CD4-positive, alpha-beta T cell treated with Interleukin-21 for 1 hour (primary cell): ENCODE measurements at places on chromosomes 12 and 14.

- no peak for DNase-seq
These were observed 65.3 kb upstream of the PTPRR start for GRCh38 chr12:70985850-70986249.

GRCh38 chr12:51976376-51977160 lies 25.1 kb downstream of the ACVR1B start:
- DNase-seq, result no peak

- no peak for DNase-seq
These were observed 166.7 kb upstream of the SYT1 start for GRCh38 chr12:78697817-78698415.

GRCh38 chr12:114588061-114588460 lies 95.9 kb downstream of the TBX3 start:
- DNase-seq, result no peak

DNA sequence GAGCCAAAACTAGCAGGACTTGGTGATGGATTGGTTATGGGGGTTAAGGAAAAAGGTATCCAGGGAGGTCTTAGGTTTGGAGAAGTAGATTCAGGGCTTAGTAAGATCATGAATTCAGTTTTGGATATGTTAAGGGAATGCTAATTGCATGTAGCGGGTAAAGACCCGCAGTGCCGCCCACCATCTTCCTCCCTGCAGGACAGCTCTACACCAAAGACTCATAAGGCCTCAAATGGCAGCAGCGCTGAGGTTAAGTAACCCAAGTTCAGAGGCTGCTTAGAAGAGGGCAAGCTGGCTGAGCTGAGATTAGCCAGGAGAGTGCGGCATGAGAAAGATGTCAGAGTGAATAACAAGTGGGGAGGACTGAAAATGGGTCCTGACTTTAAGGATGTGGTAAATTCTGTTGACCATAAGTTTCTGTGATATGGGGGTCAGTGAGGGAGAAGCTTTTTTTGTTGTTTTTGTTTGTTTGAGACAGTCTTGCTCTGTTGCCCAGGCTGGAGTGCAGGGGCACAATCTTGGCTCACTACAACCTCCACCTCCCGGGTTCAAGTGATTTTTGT lies 26.2 kb downstream of the RAD9B start:
- no peak for DNase-seq

- DNase-seq, result no peak
These were observed 190.1 kb downstream of the TTC8 start for GRCh38 chr14:89014569-89014850.

GRCh38 chr14:93381644-93382043 lies 34.7 kb downstream of the COX8C start:
- no peak for DNase-seq

DNA sequence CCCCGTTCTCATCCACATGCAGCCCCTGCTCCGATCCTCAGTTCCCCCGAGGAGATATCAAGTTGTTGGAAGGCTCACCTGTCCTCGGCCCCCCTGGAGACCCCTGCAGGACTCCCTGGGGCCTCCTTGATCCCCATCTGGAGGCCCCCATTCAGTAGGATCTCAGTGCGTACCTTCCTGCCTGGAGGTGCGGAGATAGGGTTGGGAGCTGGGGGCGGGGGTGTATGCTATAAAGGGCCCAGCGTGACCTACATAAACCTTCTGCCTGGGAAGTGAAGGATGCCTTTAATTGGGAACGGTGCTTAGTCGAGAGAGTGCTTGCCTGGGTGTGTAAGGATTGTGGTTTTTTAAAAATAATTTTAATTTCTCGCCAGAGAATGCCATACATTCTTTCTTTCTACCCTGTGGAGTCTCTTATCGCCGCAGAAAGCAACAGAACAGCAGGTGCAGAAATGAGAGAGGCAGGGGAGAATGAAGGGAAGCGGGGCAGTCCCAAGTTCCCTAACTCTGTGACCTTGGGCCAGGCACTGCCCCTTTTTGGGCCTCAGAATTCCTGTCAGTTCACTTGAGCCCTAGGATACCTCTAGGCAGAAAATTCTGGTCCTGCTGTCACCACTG lies 153.7 kb downstream of the TSPAN9 start:
- no peak for DNase-seq

- DNase-seq, result no peak
These were observed 139.5 kb upstream of the AMIGO2 start for GRCh38 chr12:47219243-47219642.

DNA sequence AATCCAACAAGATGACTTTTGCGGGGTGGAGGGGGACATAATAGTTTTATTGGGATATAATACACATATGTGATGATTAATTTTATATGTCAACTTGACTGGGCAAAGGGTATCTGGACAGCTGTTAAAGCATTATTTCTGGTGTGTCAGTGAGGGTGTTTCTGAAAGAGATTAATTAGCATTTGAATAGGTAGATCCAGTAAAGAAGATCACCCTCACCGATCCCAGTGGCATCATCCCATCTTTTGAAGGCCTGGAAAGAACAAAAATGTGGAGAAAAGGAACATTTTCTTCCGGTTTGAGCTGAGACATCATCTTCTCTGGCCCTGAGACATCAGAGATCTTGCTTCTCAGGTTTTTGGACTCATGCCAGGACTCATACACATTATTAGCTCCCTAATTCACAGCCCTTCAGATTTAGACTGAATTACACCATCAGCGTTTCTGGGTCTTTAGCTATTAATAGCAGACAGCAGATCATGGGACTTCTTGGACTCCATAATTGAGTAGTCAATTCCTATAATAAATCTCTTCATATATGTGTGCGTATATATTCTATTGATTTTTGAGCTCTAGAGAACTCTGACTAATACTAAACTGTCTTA lies 283.6 kb downstream of the PCNX1 start:
- no peak for DNase-seq

- DNase-seq, result no peak
These were observed 185.5 kb upstream of the FAR2 start for GRCh38 chr12:28963554-28963953.

DNA sequence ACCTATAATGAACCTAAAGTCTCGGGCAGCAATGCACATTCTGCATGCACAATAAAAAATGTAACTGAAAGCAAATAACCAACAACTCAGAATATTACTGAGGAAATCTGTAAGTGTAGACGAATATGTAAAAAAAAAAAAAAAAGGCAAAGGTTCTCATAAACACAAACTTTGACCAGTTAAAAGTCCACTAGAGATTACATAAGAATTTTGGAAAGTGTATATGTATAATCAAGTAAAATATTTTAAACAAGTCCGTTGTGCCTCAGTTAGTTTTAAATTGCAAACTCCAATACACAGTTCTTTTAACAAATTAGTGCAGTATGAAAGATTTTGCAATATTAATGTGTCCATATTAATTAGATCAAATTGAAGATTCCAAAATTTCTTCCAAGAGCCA lies 35.3 kb upstream of the PAPOLA start:
- no peak for DNase-seq

DNA sequence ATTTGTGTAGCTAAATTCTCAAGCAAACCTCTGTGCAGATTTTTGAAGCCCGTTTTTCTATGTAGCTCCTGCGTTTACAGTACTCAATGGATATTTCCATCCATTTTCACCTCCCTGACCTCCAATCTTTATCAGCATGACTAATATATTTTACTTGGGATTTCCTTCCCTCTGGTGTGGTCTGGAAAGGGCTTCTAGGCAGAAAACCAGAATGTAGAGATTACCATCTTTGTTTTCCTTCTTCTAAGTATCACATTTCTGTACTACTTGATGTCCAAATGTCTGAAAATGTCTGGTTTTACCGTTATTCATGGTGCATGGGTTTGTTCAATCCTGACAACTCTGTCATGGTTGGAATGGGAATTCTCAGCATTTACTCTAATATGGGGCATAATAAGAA lies 907.6 kb upstream of the FLRT2 start:
- DNase-seq, result no peak

DNA sequence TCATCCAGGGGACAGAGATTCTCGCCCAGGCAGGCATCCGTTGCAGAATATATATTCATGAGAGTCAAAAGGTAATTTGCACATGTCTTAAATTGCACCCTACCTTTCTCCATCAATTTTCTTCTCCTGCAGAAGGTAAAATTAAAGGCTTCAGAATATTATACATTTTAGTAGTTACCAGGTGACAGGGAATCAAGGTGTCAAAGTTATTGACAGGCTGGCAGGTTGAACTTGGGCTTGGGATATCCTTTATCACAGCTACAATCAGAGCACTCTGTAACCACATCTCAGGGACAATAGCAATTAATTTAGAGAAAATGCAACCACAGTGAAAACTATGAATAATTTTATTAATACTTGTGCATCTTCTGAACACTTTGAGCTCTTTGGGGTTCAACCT lies 66.9 kb upstream of the GSC start:
- DNase-seq, result no peak

GRCh38 chr12:122079033-122079531 lies 526 bp downstream of the MLXIP start:
- no peak for DNase-seq

GRCh38 chr12:128790653-128791373 lies 32.9 kb downstream of the SLC15A4 start:
- DNase-seq, result no peak

DNA sequence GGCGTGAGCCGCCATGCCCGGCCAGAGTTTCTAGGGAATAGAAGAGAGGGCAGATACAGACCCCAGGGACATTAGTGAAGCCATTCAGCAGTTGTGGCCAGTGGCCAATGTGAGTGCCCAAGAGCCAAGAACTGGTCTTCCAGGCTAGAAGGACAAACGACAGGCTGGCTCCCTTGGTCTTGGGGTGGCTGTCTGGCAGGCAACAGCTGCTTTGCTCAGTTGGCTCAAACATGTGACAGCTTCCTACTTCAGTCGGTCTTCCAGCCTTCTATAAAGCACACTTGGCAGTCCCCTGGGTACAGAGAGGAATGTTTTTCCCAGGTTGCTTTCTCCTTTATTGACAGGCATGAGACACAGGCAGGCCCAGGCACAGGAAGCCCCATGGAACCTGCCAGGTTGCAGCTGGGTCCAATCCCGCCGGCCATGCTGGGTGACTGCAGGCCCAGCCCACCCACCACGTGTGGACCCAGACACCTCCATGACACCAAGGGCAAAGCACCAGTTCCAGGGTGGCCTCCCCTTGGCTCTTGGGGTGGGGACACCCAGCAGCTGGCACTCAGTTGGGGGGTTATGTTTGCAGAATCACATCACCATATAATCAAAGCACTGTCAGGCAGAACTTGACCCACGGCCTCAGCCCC lies 15.4 kb downstream of the CHGA start:
- no peak for DNase-seq

DNA sequence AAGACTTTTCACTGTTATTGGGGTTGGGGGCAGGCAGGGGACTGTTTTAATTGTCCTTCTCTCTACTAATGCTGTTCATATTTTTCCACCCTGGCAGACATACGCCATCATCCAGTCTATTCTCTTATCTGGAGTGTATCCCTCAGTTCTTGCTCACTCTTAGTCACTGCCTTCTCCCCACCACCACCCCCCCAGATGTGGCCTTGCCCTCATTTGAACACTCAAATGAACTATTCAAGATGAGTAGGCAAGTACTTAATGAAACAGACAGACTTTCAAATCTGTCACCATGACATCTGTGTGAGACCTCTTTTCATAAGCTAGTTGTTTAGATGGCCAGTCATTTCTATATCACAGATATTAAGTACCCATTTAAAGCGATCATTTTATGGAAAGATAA lies 10.1 kb downstream of the NUDT4 start:
- no peak for DNase-seq

DNA sequence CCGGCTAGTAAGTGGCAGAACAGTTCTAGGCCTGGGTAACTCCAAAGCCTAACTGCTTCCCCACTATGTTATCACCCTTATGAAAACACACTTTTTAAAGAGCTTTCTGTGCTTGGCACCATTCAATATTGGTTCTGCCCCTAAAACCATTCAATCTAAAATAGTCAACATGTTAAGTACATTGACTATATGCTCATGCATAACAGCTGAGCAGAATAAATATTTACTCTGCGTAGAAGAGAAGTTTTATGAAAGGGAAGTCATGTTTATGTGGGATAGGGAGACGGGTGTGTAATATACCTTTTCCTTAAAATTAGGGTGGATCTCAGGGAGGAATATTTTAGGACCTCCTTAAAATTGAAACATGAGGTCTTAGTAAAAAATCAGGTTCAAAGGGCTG lies 80.5 kb downstream of the SAMD4A start:
- DNase-seq, result no peak

DNA sequence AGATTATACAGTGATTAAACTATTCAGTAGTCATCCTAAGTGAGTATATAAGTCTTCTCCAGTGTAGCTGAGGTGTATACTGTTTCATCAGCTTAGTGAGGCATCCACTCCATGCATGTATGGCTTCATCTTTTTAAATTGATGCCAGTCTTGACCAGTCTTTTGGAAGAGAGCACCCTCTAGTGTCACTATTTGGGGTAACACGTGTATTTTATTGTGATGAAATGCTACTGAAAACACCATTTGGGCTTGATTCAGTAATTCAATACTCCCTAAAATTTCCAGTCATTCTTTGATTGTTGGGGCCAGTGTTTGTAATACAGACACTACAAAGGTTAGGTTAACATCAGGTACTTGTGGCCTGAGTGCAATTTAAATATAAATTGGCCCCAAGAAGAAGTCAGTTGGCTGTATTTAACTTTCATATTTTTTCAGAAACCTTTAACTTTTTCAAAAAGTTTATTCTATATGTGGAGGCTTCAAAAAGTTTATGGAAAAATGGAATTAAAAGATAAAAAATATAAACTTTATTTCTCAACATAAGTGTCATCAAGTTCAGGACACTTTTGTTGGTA lies 35.3 kb downstream of the MIPOL1 start:
- DNase-seq, result no peak
